Cortex of kidney (tissue), 1 donor: ENCODE measurements at places on chromosomes 4 and X.

- DNase-seq = no peak
Measured at GRCh38 chr4:140769209-140769608, 13.0 kb upstream of the TBC1D9 start.

DNA sequence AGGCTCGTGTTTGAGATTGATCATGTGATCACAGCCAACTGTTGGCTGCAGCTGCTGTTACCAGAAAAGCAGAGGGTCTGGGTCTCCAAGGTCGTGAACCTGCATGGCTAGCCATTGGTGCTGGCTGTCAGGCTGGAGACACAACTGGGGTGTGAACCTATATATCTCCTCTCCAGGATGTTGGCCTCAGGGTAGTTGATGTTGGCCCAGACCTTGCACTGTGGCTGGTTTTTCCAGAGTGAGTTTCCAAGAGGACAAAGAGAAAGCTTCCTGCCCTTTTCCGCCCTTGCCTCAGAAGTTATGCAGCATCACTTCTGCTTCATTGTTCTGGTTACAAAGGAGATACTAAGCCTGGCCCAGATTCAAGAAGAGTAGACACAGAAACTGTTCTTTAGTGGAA is 607.8 kb upstream of the HS3ST1 start:
- no peak for DNase-seq

DNA sequence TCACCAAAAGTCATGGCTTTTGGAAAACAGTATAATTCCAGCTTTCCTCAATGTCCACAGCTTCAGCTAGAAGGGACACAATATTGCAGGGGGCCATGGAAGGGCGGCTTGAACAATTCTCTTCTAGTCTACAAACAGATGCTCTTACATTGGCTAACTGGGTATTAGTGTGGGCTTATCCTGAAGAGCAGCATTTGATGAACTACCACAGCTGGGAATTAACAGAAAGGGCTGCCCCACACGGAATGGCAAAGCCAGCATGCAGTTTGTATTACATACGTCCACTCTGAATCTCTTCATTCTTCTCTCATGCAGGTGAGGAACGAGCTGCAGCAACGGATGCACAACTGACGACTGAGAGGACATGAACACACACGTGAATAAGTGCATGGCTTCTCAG is 13.0 kb upstream of the PDCL2 start:
- DNase-seq = no peak

GRCh38 chrX:10819973-10820372 is 199.6 kb upstream of the MID1 start:
- no peak for DNase-seq

GRCh38 chr4:120858776-120859175 is 63.8 kb downstream of the PRDM5 start:
- no peak for DNase-seq

DNA sequence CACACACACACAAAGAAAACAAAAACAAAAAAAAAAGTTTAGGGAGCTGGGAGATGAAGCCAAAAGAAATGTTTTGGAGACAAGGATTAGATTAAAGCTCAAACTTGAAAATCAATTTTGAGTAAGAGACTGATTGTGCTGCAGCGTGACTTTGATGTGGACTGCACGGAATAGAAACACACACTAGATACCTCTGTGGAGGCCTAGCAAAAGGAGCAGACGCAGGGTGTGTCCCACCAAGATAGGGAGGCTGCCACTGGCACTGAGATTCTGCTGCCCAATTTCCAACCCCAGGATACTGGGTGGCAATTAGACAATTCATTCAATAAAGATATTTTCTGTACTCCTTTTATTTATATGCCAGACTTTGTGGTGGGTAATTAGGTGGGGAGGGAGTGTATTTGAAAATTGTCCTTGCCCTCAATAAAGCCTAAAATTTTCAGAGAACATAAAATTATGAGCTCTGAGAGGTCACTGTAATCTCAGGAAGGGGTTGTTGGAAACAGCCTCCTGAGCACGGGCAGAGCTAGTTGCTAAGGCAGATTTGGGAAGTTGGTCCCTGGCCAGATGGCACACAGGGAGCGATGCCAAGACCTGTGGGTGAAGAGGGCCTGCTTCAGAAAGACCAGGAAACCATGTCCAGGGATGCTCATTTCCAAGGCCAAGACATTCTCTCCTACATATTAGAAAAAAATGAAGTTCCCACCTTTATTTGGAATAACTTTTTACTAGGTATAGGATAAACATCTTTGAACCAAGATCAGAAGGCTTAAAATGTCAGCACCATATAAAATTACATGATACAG is 1.9 kb upstream of the PPP3CA start:
- no peak for DNase-seq

DNA sequence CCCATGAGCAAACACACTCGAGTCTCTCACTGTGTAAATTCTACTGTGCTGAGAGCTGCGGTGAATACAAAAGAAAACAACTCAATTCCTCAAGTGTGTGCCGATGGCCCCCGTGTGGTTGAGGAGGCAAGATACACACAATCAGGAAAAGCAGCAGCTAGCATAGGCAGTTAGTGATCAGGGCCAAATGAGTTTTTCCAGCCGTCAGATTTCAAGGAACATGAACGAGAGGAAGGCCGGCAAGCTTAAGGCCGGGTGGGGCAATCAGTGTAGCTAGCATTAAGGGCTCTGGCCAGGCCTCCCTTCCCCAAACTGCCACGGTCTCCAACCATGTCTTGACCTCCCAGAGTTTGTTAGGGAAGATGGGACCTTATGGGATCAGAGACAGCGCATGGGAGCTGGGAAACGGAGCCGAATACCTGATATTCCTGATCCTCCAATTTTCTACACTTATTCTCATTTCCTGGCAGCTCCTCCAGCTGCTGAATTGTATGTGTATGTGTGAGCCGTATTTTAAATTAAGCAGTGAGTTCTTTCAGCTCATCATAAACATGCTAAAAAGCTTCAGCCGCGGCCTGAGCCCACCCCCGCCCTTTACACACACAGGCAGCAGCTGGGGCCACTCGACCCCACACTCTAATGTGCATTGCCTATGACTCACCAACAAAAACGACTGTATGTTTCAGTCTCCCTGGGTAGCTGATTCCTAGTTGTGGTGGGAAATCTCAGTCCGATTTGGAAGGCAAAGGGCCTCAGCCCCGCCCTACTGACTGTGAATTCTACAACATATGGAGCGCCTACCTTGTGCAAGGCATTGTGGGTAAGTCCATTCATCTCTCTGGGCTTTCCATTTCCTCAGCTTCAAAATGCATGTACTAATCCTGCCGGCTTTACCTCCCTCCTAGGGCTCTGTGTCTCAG is 59.9 kb downstream of the RTL9 start:
- DNase-seq = no peak

DNA sequence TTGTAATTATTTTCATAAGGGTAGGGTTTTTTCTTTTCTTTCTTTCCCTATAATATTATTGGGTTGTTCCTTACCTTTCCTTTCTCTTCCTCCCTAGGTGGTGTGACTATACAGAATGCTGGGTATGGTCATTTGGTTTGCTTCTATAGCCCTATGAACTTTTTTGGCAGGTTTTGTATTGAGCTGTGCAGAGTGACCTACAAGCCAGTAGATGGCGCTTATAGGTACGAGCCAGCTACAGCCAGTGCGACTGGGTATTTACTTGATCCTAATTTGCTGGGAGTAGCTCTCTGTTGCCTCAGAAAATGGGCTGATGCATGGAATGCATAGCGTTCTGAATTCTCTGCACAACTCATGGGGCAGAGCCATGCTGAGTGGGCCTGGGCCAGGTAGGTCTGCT is 423.3 kb downstream of the MAGEE1 start:
- no peak for DNase-seq

- DNase-seq = no peak
Measured at GRCh38 chrX:54479136-54480111, 16.6 kb downstream of the FGD1 start.

DNA sequence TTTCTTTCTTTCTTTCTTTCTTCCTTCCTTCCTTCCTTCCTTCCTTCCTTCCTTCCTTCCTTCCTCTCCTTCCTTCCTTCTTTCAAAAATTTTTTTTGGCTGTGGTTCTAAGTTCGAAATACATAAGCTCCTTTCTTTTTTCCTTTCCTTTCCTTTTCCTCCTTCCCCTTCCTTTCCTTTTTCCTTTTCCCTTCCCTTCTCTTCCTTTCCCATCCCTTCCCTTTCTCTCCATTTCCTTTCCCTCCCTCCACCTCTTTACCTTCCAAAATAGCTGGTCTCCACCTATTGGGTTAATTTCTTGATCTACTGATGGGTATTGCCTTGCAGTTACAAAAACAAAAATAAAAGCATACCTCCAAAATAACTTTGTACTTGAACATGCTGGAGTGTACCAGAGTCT is 73.4 kb upstream of the GPRIN3 start:
- no peak for DNase-seq

DNA sequence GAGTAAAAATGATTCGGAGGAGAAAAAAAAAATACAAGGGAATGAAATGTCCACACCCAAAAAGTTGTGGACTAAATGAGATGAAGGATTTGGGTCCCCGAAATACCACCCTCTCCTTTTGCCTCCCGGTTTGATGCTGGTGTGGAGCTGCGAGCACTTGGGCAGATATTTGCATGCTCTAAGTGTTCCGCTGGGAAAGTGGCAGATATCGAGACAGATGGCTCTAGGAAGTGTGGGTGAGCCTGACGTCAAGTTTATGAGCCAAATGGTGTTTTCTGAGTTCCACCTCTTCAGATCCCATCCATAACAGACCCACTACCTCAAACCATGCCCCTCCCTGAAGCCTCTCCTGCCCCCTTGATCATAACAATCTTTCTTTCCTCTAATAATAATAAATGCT is 228.6 kb downstream of the QDPR start:
- DNase-seq = no peak

DNA sequence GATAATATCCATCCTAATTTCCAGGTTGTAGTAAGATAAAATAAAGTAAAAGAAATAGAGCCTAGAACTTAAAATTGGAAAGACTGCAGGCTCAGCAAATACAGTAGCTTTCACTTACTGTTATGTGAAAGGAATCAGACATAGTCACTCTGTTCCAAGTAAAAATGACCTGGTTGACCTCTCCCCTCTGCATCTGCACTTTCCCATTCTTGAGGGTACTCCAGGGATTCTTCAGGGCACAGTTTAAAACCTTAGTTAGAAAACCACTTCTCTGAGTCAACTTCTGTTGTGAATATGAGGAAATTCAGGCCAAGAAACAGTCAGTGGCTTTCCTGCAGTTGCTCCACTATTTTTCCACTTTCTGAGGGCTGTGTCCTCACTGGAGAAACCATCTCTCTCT is 42.9 kb downstream of the FRAS1 start:
- no peak for DNase-seq

DNA sequence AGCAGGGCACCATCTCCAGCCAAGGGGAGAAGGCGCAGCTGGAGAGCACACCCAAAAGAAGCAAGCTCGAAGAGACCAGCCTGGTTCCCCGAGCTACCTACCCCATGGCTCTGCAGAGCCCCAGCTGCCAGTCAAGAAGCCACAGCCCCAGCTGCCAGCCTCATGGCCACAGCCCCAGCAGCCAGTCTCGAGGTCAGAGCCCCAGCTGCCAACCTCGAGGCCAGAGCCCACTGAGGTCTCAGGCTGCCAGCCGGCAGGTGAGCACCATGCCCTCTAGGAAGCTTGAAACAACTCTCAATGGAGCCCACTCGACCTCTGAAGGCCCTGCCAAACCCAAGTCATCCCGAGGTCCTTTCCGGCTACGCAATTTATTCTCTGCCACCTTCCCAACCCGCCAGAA is 27.0 kb upstream of the PRPS1 start:
- no peak for DNase-seq

DNA sequence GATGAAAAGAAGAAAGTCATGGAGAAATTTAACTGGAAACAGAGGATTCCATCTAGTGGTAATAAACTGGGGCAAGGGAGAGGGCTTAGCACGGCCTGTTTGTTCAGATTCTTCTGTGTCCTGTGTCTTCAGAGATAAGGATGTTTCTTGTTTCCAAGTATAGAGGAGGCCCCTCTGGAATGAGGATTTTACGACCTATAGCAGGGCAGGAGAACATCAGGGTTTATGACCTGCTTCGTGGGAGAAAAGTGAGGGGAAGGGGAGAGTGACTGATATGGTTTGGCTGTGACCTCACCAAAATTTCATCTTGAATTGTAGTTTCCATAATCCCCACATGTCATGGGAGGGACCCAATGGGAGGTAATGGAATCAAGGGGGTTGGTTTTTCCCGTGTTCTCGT is 93.0 kb upstream of the LDB2 start:
- DNase-seq = no peak

- DNase-seq = no peak
Measured at GRCh38 chr4:101349801-101350064, 2.4 kb upstream of the PPP3CA start.

- no peak for DNase-seq
Measured at GRCh38 chrX:119155416-119156035, 27.9 kb upstream of the KIAA1210 start.

- DNase-seq = no peak
Measured at GRCh38 chrX:18886344-18887161, 97.4 kb downstream of the PHKA2 start.

- DNase-seq = no peak
Measured at GRCh38 chr4:4418676-4419390, 31.9 kb downstream of the NSG1 start.

GRCh38 chrX:13565511-13565910 is 3.9 kb upstream of the EGFL6 start:
- DNase-seq = no peak
